Diencephalon (tissue), 1 donor: ENCODE measurements at places on chromosomes 11 and 22. TPM values are rescaled to one million over a fixed set of nuclear protein-coding genes. Genes with fewer than 3 reads are reported as not detected.

The DYNC2H1 gene
- total RNA-seq = 103 TPM

The IRAG1 gene
- total RNA-seq = 3.7 TPM

The MED15 gene
- 17.3 TPM for total RNA-seq

The SSH3 gene
- 4.6 TPM for total RNA-seq

The TRIM48 gene
- not detected for total RNA-seq

The THY1 gene
- 60.9 TPM for total RNA-seq

The SPI1 gene
- total RNA-seq = 1.8 TPM

The PEX26 gene
- 20.8 TPM for total RNA-seq

The C1QTNF4 gene
- 33.2 TPM for total RNA-seq

The AGBL2 gene
- 1.8 TPM for total RNA-seq

The ATG2A gene
- total RNA-seq = 9.9 TPM

The GNAZ gene
- 120 TPM for total RNA-seq

The TBX1 gene
- not detected for total RNA-seq

The MGAT3 gene
- 42.9 TPM for total RNA-seq

The BEST1 gene
- 1.6 TPM for total RNA-seq

The PANX2 gene
- total RNA-seq = 4.8 TPM

The ANGPTL5 gene
- total RNA-seq = 0.23 TPM

The CASP5 gene
- not detected for total RNA-seq

The BRMS1 gene
- total RNA-seq = 10.6 TPM

The TPBGL gene
- 0.46 TPM for total RNA-seq

The KLHL35 gene
- 23.8 TPM for total RNA-seq

The ARRB1 gene
- 80.3 TPM for total RNA-seq

The EHF gene
- not detected for total RNA-seq

The GGT5 gene
- 1.6 TPM for total RNA-seq

The MAJIN gene
- not detected for total RNA-seq

The GPHA2 gene
- not detected for total RNA-seq

The OR8K3 gene
- total RNA-seq = not detected

The MN1 gene
- 12.9 TPM for total RNA-seq

The MICAL2 gene
- total RNA-seq = 13.1 TPM

The CTR9 gene
- 39.0 TPM for total RNA-seq

The TRIM29 gene
- 0.46 TPM for total RNA-seq

The ARHGEF12 gene
- total RNA-seq = 216 TPM

The MRGPRF gene
- 0.92 TPM for total RNA-seq

The DBX1 gene
- not detected for total RNA-seq

The POU2AF2 gene
- total RNA-seq = not detected

The VPREB1 gene
- total RNA-seq = not detected

The IRF7 gene
- total RNA-seq = 3.9 TPM

The TTC28 gene
- total RNA-seq = 33.7 TPM

The OVOL1 gene
- not detected for total RNA-seq

The CABP4 gene
- 0.23 TPM for total RNA-seq

The IGLL5 gene
- not detected for total RNA-seq

The PRDM11 gene
- 10.1 TPM for total RNA-seq

The ZFP91 gene
- total RNA-seq = 53.5 TPM

The C11orf86 gene
- not detected for total RNA-seq

The LGALS12 gene
- not detected for total RNA-seq

The RASSF7 gene
- 12.2 TPM for total RNA-seq

The PNPLA5 gene
- 0.23 TPM for total RNA-seq

The MYO7A gene
- 3.5 TPM for total RNA-seq

The TMEM151A gene
- 23.5 TPM for total RNA-seq

The TNNI2 gene
- total RNA-seq = not detected
